Type B pancreatic cell (in vitro differentiated cells): ENCODE measurements at places on chromosomes 16 and 17. TPM values are rescaled to one million over a fixed set of nuclear protein-coding genes. Genes with fewer than 3 reads are reported as not detected.

The CA7 gene
- total RNA-seq: 0.70 and 1.2 TPM in 2 replicates

The ANKS4B gene
- total RNA-seq: 5.2 and 8.9 TPM in 2 replicates

GRCh38 chr17:48561884-48562810, 16.0 kb downstream of the HOXB4 start:
- peaks cover 50% of the 10 kb centered on the region for H3K27me3 ChIP-seq
- peaks cover 16% of the 10 kb centered on the region for H3K36me3 ChIP-seq
- H3K4me1 ChIP-seq: peaks cover 59% of the 10 kb centered on the region
- no peak for DNase-seq

The HBA2 gene
- total RNA-seq: not detected in 2 replicates

The ZNHIT3 gene
- total RNA-seq: 34.6 and 43.3 TPM in 2 replicates

DNA sequence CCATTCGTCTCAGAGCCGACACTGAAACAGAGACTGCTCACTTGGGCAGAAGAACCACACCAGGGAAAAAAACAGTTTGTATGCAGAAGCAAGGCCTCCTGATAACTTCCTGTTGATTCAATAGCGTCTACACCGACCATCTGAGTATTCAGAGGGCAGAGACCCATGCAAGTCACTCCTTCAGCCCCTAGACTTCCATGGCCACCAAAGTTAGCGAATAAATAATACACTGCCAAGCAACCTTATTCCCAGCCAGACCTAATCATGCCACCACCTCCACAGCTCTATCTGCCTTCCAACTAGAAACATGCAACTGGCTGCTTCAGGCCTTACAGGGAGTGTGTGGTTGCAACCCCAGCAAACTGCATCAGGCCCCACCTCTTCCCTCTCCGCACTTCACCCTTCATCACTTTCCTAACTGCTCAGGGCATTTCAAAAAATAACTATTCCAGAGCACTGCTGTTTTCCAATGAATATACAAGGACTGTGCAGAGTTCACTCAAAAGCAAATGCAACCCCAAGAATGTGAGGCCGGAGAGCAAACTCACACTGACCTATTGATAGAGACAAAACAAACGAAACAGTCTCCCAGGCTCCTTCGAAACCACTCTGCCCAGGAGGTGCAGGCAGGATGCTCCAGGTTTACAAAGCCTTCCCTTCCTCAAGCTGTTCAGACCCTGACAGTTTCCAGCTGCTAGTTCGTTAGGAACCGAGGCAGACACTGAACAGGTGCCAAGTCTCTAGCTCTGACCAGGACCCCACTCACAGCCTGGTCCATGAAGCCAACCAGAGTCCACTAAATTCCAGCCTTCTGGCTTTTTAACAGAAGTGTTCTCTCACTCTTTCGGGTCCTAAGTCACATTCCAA, 3.6 kb downstream of the USP7 start:
- H3K4me3 ChIP-seq: peak overlapping the region; percentile 89
- peaks cover 60% of the 10 kb centered on the region for H3K4me1 ChIP-seq
- H3K27me3 ChIP-seq: peaks cover 5% of the 10 kb centered on the region
- H3K36me3 ChIP-seq: no peaks in the 10 kb centered on the region
- H3K27ac ChIP-seq: peak overlapping the region; percentile 63

The ATP1B2 gene
- 1.9 and 4.8 TPM in 2 replicates for total RNA-seq

- DNase-seq: no peak
- peaks cover 10% of the 10 kb centered on the region for H3K27me3 ChIP-seq
- no peaks in the 10 kb centered on the region for H3K36me3 ChIP-seq
- H3K27ac ChIP-seq: no peak overlapping the region
- H3K4me3 ChIP-seq: no peak overlapping the region
These were observed 266.4 kb downstream of the MAF start for GRCh38 chr16:79334127-79334526.

The C17orf67 gene
- 2.0 and 4.1 TPM in 2 replicates for total RNA-seq

- DNase-seq: no peak
- H3K27ac ChIP-seq: no peak overlapping the region
- H3K36me3 ChIP-seq: no peaks in the 10 kb centered on the region
- H3K4me1 ChIP-seq: peaks cover 10% of the 10 kb centered on the region
These were observed 19.4 kb downstream of the C1QTNF1 start for GRCh38 chr17:79043191-79043930.

The NRN1L gene
- total RNA-seq: 0.80 and 1.1 TPM in 2 replicates

GRCh38 chr17:16484445-16485175, 7.4 kb downstream of the LRRC75A start:
- H3K27me3 ChIP-seq: peaks cover 21% of the 10 kb centered on the region
- H3K4me3 ChIP-seq: no peak overlapping the region
- DNase-seq: no peak
- H3K4me1 ChIP-seq: peaks cover 21% of the 10 kb centered on the region
- no peak overlapping the region for H3K27ac ChIP-seq

- H3K27me3 ChIP-seq: no peaks in the 10 kb centered on the region
- peaks cover 38% of the 10 kb centered on the region for H3K36me3 ChIP-seq
These were observed 809 bp upstream of the RAB34 start for GRCh38 chr17:28718333-28719020.

- no peak for DNase-seq
- H3K36me3 ChIP-seq: peaks cover 5% of the 10 kb centered on the region
- H3K4me1 ChIP-seq: peaks cover 26% of the 10 kb centered on the region
- peak overlapping the region; percentile 61 for H3K4me3 ChIP-seq
- no peaks in the 10 kb centered on the region for H3K27me3 ChIP-seq
These were observed 37.3 kb downstream of the TBCD start for GRCh38 chr17:82789051-82789592.

DNA sequence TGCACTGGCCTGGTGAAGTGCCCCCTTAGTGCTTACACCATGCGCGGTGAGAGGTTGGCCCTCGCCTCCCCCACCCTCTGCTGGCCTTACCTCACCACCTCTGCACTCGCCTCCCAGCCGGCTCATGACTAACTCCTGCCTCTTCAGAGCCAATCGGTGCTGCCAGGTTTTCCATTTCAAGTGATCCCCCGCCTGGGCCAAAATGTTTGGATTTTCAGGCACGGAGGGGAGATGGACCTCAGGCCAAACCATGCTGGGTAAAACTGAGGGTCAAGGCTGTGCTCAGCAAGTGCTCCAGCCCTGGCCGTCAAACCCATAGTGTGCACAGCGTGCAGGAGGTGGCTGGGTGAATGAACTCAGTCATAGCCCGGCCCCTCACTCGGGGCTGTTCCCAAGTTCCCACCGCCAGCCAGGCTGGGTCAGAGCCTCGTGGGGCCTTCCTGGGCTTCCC, 175.4 kb downstream of the SEC14L1 start:
- no peaks in the 10 kb centered on the region for H3K27me3 ChIP-seq
- DNase-seq: no peak
- H3K4me1 ChIP-seq: peaks cover 50% of the 10 kb centered on the region
- H3K36me3 ChIP-seq: no peaks in the 10 kb centered on the region

The DNAJA2 gene
- total RNA-seq: 63.4 and 73.5 TPM in 2 replicates

DNA sequence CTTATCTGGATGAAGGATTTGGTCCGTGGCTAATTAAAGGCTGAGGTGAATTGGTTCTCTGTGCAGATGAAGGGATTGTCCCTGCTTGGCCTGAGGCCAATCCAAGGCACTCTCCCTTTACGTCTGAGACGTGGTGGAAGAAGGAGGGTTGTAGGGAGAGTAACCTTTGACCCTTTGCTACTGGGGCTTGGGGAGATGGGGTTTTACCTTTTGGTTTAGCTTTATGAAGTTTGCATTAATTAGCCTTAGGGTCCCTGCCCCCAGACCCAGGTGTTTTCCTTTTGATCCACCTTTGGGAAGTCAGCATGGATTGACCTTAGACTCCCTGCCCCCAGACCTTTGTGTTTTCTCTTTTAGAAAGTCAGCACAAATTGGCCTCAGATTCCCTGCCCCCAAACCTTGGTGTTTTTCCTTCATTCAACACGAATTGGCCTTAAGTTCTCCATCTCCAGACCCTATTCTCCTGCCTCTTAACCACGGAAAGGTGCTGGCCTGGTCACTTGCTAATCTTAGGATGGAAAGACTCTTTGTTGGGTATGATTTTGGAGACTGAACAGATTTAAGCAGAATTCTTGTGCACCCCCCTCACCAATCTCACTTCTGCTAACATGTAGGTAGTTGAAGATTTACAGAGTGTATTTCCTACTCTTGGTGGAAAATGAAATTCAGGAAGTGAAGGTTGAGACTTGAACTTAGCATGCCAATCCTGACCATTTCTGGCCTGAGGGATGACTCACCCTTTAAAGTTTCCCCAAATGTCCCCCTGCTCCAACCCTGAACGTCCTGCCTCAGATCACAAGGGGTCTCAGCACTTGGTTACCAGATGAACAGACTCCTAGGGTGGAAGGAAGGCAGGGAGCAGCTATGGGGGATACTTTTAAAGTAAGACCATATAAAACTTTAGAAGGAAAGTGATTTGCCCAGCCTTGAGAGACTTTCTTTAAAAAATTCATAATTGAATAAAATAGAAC, 23.1 kb upstream of the MMD start:
- H3K4me1 ChIP-seq: peaks cover 34% of the 10 kb centered on the region
- peak overlapping the region; percentile 21 for H3K27ac ChIP-seq
- H3K27me3 ChIP-seq: peaks cover 5% of the 10 kb centered on the region
- no peaks in the 10 kb centered on the region for H3K36me3 ChIP-seq
- H3K4me3 ChIP-seq: peak overlapping the region; percentile 36
- no peak for DNase-seq

- H3K27me3 ChIP-seq: peaks cover 7% of the 10 kb centered on the region
- no peak for DNase-seq
- H3K4me3 ChIP-seq: no peak overlapping the region
- no peaks in the 10 kb centered on the region for H3K4me1 ChIP-seq
- H3K27ac ChIP-seq: no peak overlapping the region
These were observed 519.8 kb downstream of the TMEM114 start for GRCh38 chr16:8070506-8070905.

DNA sequence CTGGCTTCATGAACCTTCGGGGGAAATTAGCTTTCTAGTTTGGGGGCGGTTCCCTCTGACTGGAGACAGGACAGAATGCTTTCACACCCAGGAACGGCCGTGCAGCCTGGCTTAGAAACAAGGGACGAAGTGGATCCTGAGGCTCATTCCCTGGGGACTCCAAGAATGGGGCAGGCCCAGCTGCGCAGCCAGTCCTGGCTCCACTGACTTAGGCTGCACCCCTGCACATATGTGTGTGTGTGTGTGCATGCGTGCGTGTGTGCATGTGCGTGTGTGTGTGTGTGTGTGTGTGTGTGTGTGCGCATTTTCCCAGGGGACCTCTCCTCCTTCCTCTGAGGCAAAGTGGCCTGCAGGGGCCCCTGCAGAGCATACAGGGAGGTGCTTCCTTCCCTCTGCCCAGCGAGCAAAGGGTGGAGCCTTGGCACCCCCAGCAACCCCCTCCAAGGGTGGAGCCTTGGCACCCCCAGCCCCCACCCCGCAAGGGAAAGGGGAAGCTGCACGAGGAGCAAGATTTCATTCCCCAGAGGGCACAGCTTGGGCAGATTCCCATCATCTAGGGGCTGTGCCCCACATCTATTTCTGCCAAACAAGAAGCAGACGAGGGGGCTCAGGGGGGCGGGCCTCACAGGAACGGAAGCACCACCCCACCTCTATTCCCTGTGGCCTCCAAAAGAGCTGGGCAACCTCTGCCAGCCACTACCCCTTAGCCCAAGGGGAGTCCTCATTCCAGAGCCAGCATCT, 97.6 kb upstream of the CBX4 start:
- H3K27ac ChIP-seq: no peak overlapping the region
- no peak overlapping the region for H3K4me3 ChIP-seq
- DNase-seq: no peak
- peaks cover 11% of the 10 kb centered on the region for H3K36me3 ChIP-seq
- H3K27me3 ChIP-seq: peaks cover 3% of the 10 kb centered on the region

The KRT28 gene
- 0.21 TPM in 1 of 2 replicates, not detected in the other for total RNA-seq

- no peak overlapping the region for H3K27ac ChIP-seq
- H3K4me3 ChIP-seq: no peak overlapping the region
- no peak for DNase-seq
These were observed 300.6 kb upstream of the CDH5 start for GRCh38 chr16:66065925-66066324.

The NTN1 gene
- 10.7 and 17.4 TPM in 2 replicates for total RNA-seq

The KRT31 gene
- 0.79 TPM in 1 of 2 replicates, not detected in the other for total RNA-seq

DNA sequence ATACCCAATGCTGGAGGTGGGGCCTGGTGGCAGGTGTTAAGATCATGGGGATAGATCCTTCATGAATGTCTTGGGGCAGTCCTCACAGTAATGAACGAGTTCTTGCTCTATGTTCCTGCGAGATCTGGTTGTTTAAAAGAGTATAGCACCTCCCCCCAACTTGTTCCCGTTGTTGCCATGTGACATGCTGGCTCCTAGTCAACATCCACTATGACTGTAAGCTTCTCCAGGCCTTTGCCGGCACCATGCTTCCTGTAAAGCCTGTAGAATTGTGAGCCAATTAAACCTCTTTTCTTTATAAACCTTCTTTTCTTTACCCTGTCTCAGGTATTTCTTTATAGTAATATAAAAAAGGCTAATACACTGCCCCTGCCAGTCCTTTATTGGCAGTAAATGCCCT, 33.3 kb downstream of the RANBP10 start:
- H3K27ac ChIP-seq: no peak overlapping the region
- DNase-seq: no peak
- no peaks in the 10 kb centered on the region for H3K27me3 ChIP-seq
- peaks cover 23% of the 10 kb centered on the region for H3K36me3 ChIP-seq

The NPIPA8 gene
- 0.31 TPM in 1 of 2 replicates, not detected in the other for total RNA-seq

DNA sequence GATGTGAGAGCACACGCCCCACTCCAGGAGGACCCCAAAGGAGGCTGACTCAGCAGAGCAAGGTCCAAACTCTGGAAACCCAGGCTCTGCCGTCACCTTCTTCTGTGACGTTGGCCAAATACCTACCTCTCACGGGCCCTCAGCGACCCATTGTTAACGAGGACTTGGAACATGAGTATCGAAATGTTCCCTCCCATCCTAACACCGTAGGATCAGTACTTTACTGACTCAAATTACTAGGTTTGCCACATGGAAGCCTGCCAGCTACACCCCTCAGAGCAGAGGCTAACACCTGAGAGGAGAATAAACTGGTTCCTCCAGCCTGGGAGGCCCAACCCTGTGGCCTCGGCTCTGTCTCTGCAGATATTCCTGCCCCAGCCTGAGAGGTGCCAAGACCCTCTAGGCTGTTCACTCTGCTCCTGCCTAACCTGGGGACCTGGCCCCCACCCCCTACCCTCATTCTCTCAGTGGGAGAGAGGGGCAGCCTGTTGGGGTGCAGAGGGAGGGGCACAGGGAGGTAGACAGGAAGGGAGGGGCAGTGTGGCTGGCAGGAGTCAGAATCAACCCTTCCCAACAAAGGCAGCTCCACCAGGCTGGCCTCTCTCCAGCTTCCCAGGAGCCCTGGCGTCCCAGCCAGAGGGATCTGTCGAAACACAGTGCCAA, 4.4 kb downstream of the PITPNM3 start:
- H3K27me3 ChIP-seq: peaks cover 32% of the 10 kb centered on the region
- DNase-seq: no peak
- H3K4me1 ChIP-seq: peaks cover 19% of the 10 kb centered on the region
- peak overlapping the region; percentile 65 for H3K4me3 ChIP-seq
- H3K27ac ChIP-seq: peak overlapping the region; percentile 95

The MIEN1 gene
- total RNA-seq: 39.8 and 67.2 TPM in 2 replicates
